Activated CD8-positive, alpha-beta memory T cell treated with anti-CD3 and anti-CD28 coated beads, Interleukin-2, amount 50 U/mL, for 4 hours (primary cell): ENCODE measurements at places on chromosomes 12 and 14.

DNA sequence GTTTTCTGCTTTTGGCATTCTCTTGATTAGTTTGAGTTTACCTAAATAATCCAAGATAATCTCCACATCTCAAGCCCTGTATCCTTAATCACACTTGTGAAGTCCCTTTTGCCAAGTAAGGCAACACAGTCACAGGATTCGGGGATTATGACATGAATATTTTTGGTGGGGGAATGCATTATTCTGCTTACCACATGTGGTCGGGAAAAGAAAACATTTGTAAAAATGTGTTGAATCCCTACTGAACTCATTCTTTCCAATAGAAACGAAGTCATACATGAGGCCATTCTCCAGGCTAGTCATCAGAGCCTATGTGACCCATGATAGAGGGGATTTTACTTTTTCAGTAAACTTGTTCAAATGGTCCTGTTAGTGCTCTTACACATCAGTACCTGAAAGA lies 58.5 kb upstream of the PRICKLE1 start:
- DNase-seq, result no peak

- no peak for DNase-seq
Measured at GRCh38 chr14:88323523-88324199, 592 bp upstream of the KCNK10 start.

DNA sequence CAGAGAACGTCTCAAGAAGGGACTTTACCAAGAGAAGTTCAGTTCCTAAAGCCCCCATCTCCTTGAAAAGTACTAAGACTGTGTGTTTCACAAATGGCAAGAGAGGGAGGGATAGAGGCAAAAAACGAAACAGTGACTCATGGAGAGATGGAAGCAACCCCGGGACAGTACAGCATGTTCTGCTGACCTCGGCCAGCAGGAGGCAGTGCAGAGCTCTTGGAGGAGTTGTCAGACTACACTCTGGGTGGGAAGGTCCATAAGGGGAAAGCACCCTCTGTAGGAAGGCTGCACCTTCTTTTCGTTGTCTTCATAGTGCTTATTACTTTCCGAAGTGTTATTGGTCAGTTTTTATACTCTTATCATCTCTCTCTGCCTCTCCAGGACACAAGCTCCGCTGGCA lies 525.2 kb upstream of the CCDC196 start:
- peak; percentile 65 for DNase-seq

- no peak for DNase-seq
Measured at GRCh38 chr14:55381561-55381960, 30.1 kb downstream of the ATG14 start.

- DNase-seq, result no peak
Measured at GRCh38 chr12:75447691-75448393, 32.7 kb upstream of the GLIPR1 start.

- DNase-seq, result no peak
Measured at GRCh38 chr12:39402922-39403321, 40.0 kb downstream of the KIF21A start.

GRCh38 chr12:101493556-101493955 lies 18.4 kb downstream of the SPIC start:
- DNase-seq, result no peak

DNA sequence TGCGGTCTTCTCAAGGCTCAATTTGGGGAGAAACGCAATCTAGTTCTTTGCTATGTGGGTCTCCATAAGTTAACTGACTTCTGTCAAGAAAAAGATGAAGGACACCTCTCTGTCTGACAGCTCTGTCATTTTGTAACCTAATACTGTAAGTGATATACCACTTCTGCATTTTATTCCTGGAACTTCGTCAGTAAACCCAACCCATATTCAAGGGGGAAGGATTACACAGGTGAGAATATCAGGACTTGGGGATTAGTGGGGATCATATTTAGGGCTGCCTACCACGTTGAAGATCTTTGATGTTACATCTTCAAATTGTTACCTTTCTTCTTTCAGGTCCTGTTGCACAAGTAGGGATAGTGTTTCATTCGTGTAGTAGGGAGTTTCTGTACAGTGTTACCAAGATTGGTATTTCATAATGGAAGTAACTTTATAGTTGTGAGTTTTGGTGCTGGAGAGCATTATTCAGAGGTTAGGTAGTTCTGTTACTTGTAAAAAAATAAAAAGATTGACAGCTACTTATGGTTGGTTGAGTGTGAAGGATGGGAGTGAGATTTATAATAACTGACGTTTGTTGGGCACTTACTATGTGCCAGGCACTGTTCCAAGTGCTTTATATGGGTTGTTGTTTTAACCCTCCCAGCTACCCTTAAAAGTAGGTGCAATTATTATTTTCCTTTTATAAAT lies 1.6 kb downstream of the TMEM260 start:
- DNase-seq, result no peak

- no peak for DNase-seq
Measured at GRCh38 chr14:59455411-59455810, 9.8 kb downstream of the GPR135 start.

DNA sequence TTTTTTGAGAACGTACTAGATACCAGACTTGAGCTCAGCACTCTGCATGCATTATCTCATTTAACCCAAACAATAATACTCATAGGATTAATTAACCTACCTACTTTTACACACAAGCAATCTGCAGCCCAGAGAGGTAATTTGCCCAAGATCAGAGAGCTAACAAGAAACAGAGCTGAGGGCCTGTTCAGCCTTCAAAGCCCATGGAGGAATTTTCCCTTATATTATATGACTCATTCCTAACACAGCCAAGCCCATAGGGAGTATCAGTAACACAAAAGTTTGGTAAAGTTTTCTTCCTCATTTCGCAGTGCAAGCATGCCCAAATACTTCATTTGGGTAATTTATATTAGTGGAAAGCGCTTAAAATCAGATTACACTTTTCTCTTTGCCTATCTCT lies 94.7 kb downstream of the GALC start:
- no peak for DNase-seq

DNA sequence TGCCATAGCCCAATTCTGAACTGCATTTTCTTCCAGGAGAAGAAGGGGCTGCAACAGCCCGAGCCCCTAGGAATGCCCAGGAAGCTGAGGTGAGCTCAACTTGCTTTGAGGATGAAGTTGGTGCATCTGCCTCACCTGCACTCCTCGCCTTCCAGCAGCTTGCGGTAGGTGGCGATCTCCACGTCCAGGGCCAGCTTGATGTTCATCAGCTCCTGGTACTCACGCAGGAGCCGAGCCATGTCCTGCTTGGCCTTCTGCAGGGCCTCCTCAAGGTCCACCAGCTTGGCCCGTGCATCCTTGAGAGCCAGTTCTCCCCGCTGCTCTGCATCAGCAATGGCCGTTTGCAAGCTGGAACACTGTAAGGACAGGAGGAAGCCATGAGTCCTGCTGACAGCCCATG lies 6.0 kb downstream of the KRT75 start:
- DNase-seq, result no peak

DNA sequence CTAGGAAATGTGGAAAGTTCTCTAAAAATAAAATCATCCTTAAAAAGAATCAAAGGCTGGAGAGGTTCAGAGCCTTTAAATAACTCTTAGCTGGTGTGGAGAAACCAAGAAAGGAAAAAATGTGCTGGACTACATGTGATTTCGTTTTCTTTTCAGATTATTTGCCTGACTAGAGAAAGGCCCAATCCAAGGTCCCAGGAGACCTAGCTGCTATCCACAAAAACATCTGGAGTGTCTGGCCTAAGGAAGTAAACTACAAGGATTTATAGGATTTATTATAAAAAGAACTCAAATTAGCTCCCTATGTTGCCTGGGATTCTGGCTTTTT lies 774 bp upstream of the TMEM30B start:
- DNase-seq, result no peak

GRCh38 chr12:55715833-55716581 lies at the start of gene BLOC1S1:
TSS of gene BLOC1S1 (plus strand) at chr12:55716046. CDS start at chr12:55716052, 6 bp downstream.
- peak; percentile 91 for DNase-seq

- no peak for DNase-seq
Measured at GRCh38 chr12:116125956-116126566, 151.4 kb downstream of the MED13L start.

DNA sequence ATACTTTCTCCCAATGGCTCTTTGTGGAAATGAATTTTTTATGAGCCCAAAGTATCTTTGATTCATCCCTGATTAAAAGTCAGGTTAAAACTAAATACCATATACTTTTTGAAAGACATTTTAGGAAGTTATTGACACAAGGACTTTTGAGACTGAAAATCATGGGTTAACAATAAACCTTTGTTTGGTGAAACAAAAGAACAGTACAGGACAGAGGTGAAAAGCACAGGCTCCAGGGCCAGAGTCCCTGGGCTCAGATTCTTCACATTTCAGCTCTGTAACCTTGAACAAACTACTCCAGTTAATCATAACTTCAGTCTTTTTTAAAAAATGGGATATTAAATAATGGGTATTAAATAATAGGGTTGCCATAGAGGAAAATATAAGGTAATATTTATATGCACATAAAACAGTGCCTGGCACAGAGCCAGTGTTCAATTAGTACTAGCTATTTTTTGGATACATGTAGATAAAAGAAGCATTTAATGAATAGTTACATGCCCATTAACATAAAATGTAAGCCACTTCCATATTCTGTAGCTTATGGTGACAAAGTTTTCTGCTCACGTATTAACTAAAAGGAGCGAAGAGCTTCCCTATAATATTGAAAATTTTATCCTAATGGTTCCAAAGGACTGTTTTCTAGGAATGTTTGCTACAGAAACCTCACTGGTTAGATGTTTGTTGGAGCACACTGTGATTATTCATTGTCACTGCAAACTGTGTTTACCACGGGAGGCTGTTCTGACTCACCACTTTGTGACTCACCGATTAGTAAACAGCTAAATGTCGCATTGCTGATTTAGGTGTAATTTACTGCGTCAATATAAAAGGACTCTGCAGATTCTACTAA lies 255.4 kb downstream of the DAD1 start:
- DNase-seq, result no peak

DNA sequence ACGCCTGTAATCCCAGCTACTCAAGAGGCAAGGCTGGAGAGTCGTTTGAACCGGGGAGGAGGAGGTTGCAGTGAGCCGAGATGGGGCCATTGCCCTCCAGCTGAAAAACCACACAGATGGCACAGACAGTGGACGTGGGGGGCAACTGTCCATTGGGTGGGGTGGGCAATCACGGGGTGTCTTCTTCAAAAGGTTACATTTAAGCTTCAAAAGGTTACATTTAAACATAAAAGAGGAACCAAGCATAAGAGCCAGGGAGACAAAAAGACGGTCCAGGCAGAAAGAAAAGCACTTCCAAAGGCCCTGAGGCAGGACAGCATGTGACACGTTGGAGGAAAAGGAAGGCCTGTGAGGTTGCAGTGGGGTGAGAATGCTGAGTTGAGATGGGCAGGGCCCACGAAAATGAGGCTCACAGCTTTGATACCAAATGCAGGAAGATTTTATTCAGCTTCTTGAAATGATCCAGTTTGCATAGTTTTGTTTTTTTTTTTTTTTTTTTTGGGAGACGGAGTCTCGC lies 10.7 kb downstream of the SCARB1 start:
- no peak for DNase-seq

DNA sequence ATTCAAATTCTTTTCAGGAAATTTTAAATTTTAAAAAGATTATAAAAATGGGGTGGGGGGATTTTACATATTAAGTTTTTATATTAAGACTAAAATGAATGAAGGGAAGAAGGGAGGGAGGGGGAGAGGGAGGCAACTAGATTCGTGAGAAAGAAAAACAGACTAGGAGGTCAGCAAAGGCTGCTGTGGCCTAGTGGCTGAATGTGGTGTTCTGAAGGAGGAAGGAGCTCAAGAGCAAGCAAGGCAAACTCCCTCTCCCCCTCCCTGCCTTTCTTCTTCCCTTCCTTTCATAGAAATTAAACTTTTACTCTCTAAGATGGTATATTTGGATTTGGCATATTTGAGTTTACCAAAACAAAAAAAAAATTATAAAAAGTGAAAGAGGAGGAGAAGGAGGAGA lies 18.1 kb downstream of the DYRK2 start:
- no peak for DNase-seq

GRCh38 chr12:94670898-94671297 lies 20.5 kb upstream of the TMCC3 start:
- DNase-seq, result no peak

- no peak for DNase-seq
Measured at GRCh38 chr12:45789025-45789424, 59.5 kb downstream of the ARID2 start.

GRCh38 chr12:54173906-54174471 lies 14.8 kb downstream of the SMUG1 start:
- DNase-seq, result no peak

DNA sequence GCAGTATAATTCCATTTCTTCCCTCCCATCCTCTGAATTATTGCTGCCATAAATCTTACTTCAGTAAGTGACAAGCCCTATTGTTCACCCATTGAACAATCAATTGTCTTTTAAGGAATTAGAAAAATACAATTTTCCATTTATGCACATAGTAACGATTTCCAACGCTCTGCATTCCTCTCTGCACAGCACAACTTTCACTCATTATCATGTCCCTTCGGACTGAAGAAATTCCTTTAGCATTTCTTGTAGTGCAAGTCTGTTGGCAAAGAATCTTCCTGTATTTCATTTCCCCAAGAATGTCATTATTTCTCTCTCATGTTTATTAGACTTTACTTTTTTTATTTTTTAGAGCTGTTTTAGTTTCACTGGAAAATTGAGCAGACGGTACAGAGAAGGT lies 252.1 kb upstream of the RTL1 start:
- DNase-seq, result no peak

- no peak for DNase-seq
Measured at GRCh38 chr14:35020713-35021112, 25.4 kb upstream of the FAM177A1 start.

DNA sequence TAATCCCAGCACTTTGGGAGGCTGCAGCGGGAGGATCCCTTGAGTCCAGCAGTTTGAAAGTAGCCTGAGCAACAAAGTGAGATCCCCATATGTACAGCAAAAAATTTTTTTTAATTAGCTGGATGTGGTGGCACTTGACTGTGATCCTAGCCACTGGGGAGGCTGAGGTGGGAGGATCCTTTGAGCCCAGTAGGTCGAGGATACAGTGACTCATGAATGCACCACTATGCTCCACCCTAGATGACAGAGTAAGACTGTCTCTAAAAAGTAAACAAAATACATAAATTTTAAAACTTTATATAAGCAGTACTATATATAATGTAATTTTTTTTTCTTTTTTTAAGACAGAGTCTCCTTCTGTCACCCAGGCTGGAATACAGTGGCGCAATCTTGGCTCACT lies 115.4 kb downstream of the ESR2 start:
- no peak for DNase-seq

DNA sequence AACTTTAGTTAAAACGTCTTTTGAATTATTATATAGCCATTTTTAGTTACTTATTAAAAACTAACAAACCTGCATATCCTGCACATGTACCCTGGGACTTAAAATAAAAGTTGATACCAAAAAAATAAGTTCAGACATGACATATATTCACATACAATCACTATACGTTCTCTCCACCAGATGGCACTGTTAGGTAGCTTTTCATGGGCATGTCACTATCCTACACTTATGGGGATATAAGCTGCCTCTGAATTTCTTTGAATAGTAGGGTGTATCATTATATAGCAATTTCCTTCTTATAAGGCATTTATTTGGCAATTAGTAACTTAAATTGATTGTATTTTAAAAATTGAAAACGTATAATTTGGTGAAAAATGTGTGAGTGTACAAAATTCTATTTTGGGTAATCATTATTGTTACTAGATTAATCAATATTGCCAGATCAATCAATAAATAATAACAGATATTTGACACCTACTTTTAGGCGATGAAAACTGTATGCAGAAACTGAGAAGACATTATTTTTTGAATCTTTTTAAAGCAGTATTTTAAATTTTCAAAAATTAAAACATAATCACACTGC lies 31.8 kb upstream of the OR10A7 start:
- DNase-seq, result no peak

- DNase-seq, result no peak
Measured at GRCh38 chr12:71900091-71900490, 38.6 kb upstream of the TPH2 start.

- DNase-seq, result no peak
Measured at GRCh38 chr12:110340706-110341105, 59.7 kb downstream of the ATP2A2 start.
